SJSA1 (cell line): ENCODE measurements at places on chromosomes 16 and 17. TPM values are rescaled to one million over a fixed set of nuclear protein-coding genes. Genes with fewer than 3 reads are reported as not detected.

DNA sequence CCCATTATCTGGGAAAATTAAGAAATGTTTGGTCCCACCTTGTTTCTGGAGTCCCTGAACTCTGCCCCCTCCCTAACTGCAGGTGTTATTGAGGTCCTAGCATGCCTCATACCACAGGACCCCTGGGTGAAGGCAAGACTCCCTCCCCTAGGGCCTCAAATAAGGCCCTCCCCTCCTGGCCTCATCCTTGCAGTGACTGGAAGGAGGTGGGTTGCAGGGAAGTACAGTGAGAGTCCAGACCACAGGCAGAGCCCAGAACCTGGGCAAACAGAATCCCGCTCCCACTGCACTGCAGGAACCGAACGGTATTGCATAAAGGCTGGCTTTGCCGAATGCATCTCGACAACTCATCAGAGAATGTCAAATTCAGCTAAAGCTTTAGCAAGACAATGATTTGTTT lies 126.6 kb downstream of the ASIC2 start:
- no peaks in the 10 kb centered on the region for H3K27me3 ChIP-seq
- no peaks in the 10 kb centered on the region for H3K4me1 ChIP-seq
- no peak overlapping the region for H3K27ac ChIP-seq
- H3K36me3 ChIP-seq: no peaks in the 10 kb centered on the region
- no peak for DNase-seq

DNA sequence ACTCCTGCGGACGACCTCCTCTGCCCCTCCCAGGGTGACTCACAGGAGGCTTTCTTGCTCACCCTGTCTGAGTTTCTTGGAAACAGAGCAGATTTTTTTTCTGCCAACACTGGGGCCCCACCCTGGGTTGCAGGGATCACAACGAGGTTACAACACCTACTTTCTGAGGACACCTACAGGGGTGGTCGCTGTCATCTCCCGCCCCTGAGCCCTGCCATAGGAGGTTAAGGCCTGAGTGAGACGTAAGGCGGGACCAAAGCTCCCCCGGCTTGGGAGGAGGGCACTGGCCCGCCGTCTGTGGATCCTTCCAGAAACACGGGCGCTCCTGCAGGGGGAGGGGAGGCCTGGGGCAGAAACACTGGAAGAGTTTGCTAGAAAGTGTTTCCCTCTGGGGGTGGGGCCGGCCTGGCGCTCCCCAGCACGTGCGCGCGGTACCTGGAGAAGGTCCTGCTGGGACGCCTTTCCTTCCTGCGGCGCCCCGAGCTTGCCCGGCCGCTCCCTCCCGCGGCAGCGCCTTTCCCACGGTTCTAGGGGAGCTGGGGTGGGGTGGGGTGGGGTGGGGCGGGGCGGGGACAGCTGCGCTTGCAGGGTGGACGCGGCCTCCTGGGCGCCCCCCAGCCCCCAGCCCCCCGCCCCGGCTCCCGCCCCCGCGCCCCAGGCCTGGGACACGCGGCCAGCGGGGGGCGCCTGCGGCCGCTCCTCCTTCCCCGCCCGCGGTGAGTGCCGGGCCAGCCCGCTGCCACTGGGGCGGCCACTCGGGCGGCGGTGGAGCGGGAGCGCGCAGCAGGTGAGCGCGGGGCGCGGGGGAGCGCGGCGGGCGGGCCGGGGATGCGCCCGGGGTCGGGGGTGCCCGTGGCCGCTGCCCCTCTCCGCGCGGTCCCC lies 20.7 kb upstream of the ADCY7 start:
- no peaks in the 10 kb centered on the region for H3K27me3 ChIP-seq
- peaks cover 28% of the 10 kb centered on the region for H3K36me3 ChIP-seq
- peak; percentile 96 for DNase-seq

GRCh38 chr16:85620374-85620773 lies 7.3 kb downstream of the GSE1 start:
- peaks cover 8% of the 10 kb centered on the region for H3K4me1 ChIP-seq
- no peaks in the 10 kb centered on the region for H3K27me3 ChIP-seq
- no peak for DNase-seq

GRCh38 chr16:87132361-87133014 lies 184.7 kb downstream of the C16orf95 start:
- H3K4me1 ChIP-seq: peaks cover 41% of the 10 kb centered on the region
- DNase-seq: peak; percentile 70
- H3K4me3 ChIP-seq: no peak overlapping the region
- H3K36me3 ChIP-seq: no peaks in the 10 kb centered on the region
- 0 out of 2 replicates have a peak overlapping the region, but pooled peaks have one; percentile 16 for H3K27ac ChIP-seq
- no peaks in the 10 kb centered on the region for H3K27me3 ChIP-seq

DNA sequence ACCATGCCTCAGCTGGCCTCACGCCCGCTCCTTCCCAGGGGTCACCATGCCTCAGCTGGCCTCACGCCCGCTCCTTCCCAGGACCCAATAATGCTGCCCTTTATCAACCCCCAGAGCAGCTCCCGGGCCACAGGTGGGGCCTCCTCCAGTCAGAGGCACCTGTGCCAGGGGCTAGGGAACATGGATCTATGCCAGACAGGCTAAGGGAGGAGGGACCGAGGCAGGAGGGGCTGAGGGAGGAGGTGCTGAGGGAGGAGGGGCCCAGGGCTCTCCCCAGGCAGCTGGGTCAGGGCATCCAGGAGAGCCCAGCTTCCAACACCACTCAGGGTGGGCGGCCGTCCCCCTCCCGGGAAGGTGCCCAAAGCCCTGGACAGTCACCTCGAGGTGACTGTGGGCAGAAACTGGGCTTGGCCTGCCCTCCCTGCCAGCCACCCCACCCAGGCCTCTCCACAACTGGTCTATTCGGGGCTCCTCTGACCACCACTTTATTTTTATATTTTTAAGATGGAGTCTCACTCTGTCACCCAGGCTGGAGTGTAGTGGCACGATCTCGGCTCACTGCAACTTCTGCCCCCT lies 19.4 kb downstream of the UTS2R start:
- peaks cover 23% of the 10 kb centered on the region for H3K4me1 ChIP-seq
- H3K36me3 ChIP-seq: peaks cover 48% of the 10 kb centered on the region
- no peak overlapping the region for H3K4me3 ChIP-seq
- H3K27me3 ChIP-seq: no peaks in the 10 kb centered on the region
- DNase-seq: no peak
- no peak overlapping the region for H3K27ac ChIP-seq

GRCh38 chr16:1613728-1614455 lies 1.7 kb downstream of the CRAMP1 start:
- H3K4me1 ChIP-seq: peaks cover 37% of the 10 kb centered on the region
- H3K27me3 ChIP-seq: no peaks in the 10 kb centered on the region
- no peak overlapping the region for H3K27ac ChIP-seq
- DNase-seq: no peak
- H3K36me3 ChIP-seq: peaks cover 40% of the 10 kb centered on the region

DNA sequence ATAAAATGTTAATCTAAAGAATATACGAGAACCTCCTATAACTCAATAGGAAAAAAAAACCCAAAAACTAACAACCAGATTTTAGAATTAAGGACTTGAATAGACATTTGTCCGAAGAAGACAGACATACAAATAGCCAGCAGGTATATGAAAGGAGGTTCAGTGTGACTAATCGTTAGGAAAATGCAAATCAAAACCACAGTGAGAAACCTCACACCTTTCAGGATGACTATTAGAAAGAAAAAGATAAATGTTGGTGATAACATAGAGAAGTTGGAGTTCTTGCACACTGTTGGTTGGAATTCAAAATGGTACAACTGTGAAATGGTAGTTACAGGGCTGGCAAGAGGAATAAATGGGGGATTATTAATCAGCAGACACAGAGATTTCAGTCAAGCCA lies 339.0 kb downstream of the TMEM114 start:
- no peak overlapping the region for H3K27ac ChIP-seq
- no peak overlapping the region for H3K4me3 ChIP-seq
- H3K36me3 ChIP-seq: no peaks in the 10 kb centered on the region
- DNase-seq: no peak
- H3K27me3 ChIP-seq: no peaks in the 10 kb centered on the region

DNA sequence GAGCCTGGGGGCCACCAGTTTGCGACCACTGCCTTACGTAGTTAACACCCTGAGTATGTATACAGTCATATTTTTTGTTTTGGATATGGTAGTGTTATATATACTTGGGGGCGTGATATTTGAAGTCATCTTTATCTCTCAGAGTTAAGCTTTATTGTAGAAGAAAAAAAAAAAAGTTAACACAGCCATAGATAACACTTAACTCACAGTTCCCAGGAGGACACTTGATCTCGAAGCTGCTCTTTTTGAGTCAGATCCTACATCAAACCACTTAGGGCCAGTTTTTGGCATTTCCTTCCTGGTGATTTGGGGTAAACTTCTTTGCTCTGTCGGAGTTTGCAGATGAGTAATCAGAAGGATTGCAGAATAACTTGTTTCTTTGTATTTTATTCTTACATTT lies 5.8 kb downstream of the ITPRIPL2 start:
- no peaks in the 10 kb centered on the region for H3K27me3 ChIP-seq
- no peak overlapping the region for H3K4me3 ChIP-seq
- H3K36me3 ChIP-seq: peaks cover 65% of the 10 kb centered on the region
- DNase-seq: no peak
- peak overlapping the region; percentile 79 for H3K27ac ChIP-seq

GRCh38 chr16:5215901-5216300 lies 118.3 kb upstream of the EEF2KMT start:
- H3K27me3 ChIP-seq: 0 out of 2 replicates have a peak, but pooled peaks cover 2% of the 10 kb centered on the region
- no peak overlapping the region for H3K4me3 ChIP-seq
- H3K27ac ChIP-seq: no peak overlapping the region
- DNase-seq: no peak
- no peaks in the 10 kb centered on the region for H3K4me1 ChIP-seq

- H3K27me3 ChIP-seq: no peaks in the 10 kb centered on the region
- H3K36me3 ChIP-seq: no peaks in the 10 kb centered on the region
- no peak overlapping the region for H3K4me3 ChIP-seq
Observed at GRCh38 chr16:52463904-52464303, 83.0 kb downstream of the TOX3 start.

DNA sequence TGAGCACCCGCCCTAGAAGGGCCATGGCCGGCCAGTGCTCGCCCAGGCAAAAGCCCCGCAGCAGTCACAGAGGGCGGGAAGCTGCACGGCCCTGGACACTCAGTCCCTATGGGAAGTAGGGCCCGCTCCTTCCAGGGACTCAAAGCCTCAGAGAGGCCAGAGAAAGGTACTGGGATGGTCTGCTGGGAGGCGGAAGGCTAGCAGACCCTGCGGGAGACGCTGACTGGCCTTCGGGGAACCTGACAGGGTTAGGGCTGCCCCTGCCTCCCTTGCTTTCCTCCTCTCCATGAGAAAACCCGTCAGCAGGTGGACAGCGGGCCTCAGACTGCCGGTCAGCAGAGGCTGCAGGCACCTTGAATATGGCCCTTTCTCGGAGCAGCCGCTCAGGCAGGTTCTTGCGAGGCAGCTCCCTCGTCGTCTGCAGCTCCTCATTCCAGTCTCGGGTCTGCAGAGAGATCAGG lies 11.5 kb downstream of the CLUH start:
- H3K27ac ChIP-seq: no peak overlapping the region
- no peak overlapping the region for H3K4me3 ChIP-seq
- DNase-seq: no peak
- no peaks in the 10 kb centered on the region for H3K27me3 ChIP-seq
- H3K4me1 ChIP-seq: peaks cover 1% of the 10 kb centered on the region; the same call in 1 of the 2 replicates

DNA sequence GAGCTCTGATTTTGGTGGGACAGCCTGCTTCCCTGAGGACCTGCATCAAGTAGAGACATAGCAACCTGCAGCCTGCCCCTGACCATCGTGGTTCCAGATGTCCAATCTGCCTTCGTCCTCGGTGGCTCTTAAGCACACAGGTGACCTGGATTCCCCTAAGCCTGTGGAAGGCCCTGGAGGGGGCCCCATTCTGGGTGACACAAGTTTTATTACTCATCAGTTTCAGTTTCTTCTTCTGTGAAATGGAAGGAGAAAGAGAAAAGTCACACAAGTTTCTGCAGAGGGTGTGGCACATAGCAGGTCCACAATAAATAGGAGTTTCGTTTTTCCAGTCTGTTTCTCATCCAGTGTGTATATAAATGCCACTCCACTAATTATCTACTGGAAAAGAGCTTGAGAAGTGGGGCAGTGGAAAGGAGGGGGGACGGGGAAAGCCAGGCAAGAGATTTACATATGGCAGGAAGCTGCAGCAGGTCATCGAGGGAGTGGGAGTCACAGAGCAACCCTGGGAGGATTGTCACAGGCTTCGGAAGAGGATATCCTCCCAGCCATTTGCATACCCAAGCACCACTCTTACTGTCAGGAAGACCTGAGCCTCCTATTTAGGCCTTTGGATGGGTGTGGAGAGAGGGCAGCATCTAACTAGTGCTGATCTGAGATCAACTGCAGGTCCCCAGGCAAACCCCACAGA lies 10.0 kb upstream of the NOS2 start:
- no peak for DNase-seq
- H3K36me3 ChIP-seq: no peaks in the 10 kb centered on the region
- peaks cover 4% of the 10 kb centered on the region; the same call in 1 of the 2 replicates for H3K4me1 ChIP-seq
- no peak overlapping the region for H3K27ac ChIP-seq

DNA sequence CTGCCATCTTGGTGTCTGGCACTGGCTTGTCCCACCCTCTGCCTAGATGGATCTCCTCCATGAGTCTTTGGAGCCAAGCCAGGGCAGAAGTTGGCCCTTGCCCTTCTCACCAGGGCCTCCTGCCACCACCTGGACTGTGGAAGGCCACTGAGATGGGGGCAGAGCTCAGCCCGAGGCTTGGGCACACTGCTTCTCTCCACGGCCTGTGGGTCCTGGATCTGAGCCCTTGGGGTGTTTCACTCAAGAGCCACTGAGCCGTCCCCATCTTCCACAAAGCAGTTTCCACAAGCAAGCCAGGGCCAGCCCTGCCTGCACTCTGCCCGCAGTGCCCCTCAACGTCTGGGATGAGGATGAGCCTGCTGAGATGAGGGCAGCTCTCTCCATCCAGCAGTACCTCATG lies 16.7 kb upstream of the CD300A start:
- peaks cover 25% of the 10 kb centered on the region for H3K4me1 ChIP-seq
- H3K27me3 ChIP-seq: no peaks in the 10 kb centered on the region
- no peak overlapping the region for H3K4me3 ChIP-seq
- H3K27ac ChIP-seq: no peak overlapping the region
- no peaks in the 10 kb centered on the region; the same call in 1 of the 2 replicates for H3K36me3 ChIP-seq

GRCh38 chr16:68724797-68725196 lies 12.3 kb upstream of the CDH1 start:
- H3K27me3 ChIP-seq: no peaks in the 10 kb centered on the region
- no peak overlapping the region for H3K27ac ChIP-seq
- H3K4me3 ChIP-seq: no peak overlapping the region
- H3K36me3 ChIP-seq: no peaks in the 10 kb centered on the region

- H3K27ac ChIP-seq: peak within 1 kb of the TSS; percentile 26; the same call in 1 of the 2 replicates
- peak within 1 kb of the TSS; percentile 82 for H3K4me3 ChIP-seq
- H3K27me3 ChIP-seq: no peaks in the 10 kb centered on the region
- H3K4me1 ChIP-seq: peaks cover 33% of the 10 kb centered on the region
Observed at GRCh38 chr16:70438969-70439862, at the start of gene ST3GAL2. TSS of gene ST3GAL2 (minus strand) at chr16:70439100. CDS start at chr16:70398530, 40,570 bp downstream.

The NATD1 gene
- total RNA-seq: 0.22 and 1.7 TPM in 2 replicates

The CCDC144A gene
- 0.61 TPM in 1 of 2 replicates, not detected in the other for total RNA-seq

The SLC6A2 gene
- total RNA-seq: not detected in 2 replicates

The TEX19 gene
- 0.19 and 0.34 TPM in 2 replicates for total RNA-seq

The RAB26 gene
- 0.16 TPM in 1 of 2 replicates, not detected in the other for total RNA-seq

The IGF2BP1 gene
- total RNA-seq: 5.0 and 8.7 TPM in 2 replicates

The KRTAP4-9 gene
- not detected in 2 replicates for total RNA-seq

The SLFN12L gene
- total RNA-seq: 0.72 and 1.4 TPM in 2 replicates

The SYNGR3 gene
- 1.8 and 7.3 TPM in 2 replicates for total RNA-seq

The CCL4L2 gene
- not detected in 2 replicates for total RNA-seq

The CLTC gene
- total RNA-seq: 515 and 555 TPM in 2 replicates

The NACA2 gene
- total RNA-seq: not detected in 2 replicates

The RGS9 gene
- total RNA-seq: 9.2 and 11.2 TPM in 2 replicates

The NPIPA7 gene
- total RNA-seq: 1.4 TPM in 1 of 2 replicates, not detected in the other
